ENCODE measurements at places on chromosomes 1 and 21.

DNA sequence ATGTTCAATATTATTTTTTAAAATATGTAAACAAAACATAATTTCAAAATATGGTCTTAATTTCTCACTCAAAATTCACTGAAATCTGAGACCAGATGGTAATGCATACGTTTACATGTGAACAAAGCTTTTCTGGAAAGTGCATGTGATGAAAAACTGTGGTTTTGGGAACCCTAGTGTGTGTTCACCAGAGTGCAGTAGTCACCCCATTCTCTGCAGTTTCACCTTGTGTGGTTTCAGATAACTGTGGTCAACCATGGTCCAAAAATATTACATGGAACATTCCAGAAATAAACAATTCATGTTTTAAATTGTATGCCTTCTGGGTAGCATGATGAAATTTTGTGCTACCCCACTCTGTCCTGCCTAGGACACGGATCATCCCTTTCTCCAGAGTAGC lies 2021.9 kb downstream of the MRPL39 start:
- DNase-seq: no peak

DNA sequence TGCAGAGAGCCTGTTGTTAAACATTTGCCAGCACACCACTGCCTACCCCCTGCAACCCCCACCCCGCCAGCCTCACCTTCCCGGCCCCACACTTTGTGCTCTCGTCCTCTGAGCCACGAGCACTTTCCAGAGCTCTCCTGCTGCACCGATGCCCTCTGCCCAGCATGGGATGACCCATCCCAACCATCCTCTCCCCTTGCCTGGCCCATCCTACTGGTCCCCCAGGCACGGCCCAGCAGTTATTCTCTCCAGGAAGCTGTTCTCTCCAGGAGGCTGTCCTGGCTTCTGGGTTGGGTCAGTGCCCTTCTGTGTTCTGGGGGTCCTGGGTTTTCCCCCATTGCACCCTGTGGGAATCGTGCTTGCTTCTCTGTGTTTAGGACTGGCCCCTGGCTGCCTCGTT lies 60.1 kb upstream of the ABCG1 start:
- no peak for DNase-seq

DNA sequence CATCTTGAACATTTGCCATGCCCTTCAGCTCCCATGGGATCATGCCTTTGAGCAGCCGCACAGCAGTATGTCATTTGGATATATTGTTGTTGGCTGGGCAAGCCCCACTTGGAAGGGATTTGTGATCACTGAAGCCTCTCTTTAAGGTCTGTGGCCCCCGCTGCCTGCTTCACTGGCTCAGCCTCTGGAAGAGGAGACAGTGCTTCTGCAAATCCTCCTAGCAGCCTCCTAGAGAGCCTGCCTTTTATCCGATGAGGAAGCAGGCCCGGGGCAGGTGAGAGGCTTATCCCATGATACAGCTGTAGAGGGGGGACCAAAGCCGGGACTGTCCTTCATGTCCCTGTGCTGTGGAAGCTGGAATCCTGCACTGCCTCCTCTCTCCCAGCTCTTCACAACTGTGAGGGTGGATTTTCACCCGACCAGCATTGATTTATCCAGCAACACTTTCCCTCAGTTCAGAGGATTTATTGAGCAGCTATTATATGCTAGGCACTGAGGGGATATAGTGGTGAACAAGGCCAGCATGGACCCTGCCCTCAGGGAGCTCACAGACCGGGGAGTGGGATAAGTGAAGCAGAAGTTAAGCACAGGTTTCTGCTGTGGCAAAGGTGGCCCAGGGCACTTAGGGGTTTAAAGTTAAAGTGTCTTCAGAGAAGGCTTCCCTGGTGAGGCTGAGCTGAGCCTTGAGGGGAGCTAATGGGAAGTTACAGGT lies 3.9 kb downstream of the TMEM61 start:
- no peak for DNase-seq

DNA sequence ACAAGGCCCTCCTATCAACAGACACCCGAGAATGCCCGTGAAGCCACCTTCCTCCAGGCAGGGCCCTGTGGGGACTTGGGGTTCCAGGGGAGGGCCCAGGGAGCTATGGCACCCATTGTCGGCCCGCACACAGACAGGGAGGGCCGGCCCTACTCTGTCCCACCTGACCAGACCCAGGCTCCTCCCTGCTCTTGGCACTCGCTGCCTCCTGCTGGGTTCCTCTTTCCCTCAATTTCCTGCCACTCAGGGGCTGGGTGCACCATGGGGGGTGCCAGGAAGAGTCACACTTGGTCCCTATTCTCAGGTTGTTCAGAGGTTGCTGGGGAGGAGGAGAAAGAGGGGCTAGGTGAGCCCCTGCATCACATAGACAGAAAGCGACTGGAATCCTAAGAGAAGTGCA lies 8.0 kb upstream of the OXCT2 start:
- DNase-seq: no peak

DNA sequence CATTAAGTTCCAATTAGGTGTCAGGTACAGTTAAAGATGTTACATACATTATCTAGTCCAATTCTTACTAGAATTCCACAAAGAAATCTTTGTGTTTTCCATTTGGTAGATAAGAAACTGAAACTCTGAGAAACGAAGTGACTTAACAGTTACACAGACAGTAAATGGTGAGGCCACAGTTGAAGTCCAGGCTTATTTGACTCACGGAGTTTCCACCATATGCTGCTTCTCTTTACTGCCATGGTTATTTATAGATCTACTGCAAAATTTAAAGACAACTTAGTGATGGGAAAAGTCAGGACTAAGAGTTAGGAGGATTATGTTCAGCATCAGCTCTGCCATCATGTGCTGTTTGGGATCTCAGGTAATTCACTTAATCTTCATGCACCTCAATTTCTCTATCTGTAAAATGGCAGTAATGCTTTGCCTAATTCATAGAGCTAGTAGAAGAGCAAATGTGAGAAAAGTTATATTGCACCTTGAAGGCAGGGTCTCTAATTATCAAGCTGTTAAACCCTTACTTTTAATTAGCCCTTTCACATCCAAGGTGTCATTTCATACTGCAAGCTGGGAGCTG lies 26.2 kb upstream of the SAMSN1 start:
- DNase-seq: no peak

DNA sequence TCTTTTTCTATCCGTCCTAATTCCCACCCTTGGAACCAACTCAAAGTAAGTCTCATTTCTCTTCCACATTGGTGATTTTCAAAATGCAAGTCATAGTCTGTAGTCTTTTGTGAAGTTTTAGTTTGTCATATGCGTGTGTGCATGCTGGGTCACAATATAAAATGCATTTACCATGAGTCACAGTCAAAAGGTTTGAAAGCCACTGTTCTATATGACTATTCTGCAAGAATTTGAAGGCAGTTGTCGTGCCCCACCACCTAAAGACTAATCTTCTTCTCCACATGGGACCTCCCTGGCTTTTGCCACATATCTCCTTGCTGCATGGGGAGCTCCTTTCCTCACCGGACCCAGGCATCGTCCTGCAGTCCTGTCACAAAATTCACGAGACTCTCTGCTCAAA lies 1.6 kb downstream of the STPG1 start:
- DNase-seq: no peak

GRCh38 chr1:29392036-29392435 lies 155.7 kb downstream of the PTPRU start:
- DNase-seq: no peak

DNA sequence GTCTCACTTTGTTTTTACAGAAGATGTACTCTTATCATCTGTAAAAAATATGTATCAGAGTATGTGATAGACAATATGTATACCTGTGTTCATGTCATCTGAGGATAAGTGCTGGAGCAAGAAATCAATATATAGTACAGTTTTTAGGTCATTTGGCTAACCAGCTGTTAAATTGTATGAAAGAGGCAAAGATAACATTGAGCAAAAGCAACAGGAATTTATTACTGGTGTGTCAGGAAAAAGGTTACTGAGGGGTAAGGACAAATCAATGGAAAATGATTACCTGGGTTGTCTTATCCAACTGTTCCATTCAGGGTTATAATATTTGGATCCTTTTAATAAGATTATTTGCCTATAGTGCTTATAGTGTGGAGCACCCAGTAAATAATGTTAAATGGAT lies 4.9 kb downstream of the HIPK1 start:
- no peak for DNase-seq

GRCh38 chr1:212459656-212460055 lies 26.9 kb downstream of the NENF start:
- DNase-seq: no peak

All from erythroblast (primary cell).